ENCODE measurements at places on chromosomes 3 and 15.

GRCh38 chr3:33795856-33796536 lies 2.4 kb upstream of the PDCD6IP start:
- no peak for DNase-seq

DNA sequence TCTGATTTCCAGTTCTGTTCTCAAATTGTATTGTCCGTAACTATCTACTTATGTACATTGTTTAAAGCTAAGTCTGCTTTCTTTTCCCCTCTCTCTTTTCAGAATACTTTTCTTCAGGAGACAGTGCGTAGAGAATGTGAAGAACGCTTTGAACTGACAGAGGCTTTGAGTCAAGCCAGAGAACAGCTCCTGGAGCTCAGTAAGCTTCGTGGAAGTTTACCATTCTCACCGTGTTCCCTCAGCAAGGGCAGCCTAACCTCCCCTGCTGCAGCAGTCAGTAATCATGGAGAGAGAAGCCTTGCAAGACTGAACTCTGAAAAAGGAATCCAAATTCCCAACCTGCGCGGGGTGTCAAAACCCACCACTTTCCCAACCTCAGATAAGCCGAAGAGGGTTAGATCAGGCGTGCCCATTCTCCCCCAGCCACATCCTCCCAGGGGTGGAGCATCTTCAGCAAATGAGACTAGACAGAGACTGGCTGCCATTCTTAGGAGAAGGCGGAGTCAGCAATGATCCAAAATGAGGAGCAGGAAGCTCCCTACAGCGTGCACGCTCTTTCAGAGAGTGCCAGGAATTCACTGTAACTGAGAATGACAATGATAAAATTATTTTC lies 114.6 kb downstream of the CCNL1 start:
- no peak for DNase-seq

DNA sequence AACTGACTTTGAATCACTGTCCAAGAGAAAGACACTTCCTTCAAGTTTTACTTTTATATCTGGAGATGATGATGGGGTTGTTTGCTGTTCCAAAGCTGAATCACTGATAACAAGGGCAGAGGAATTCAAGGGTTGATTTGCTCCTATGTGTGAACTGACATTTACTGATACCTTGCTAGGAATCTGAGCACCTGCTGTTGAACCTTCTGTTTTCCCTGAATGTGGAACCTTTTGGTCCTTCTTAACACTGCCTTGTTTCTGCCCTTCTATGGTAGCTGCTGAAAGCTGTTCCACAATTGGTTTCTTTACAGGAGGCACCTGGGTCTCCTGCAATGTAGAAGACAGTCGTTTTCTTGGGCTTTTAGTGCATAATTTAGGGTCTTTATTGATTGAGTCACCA lies 102.0 kb upstream of the NEDD4 start:
- DNase-seq: no peak

DNA sequence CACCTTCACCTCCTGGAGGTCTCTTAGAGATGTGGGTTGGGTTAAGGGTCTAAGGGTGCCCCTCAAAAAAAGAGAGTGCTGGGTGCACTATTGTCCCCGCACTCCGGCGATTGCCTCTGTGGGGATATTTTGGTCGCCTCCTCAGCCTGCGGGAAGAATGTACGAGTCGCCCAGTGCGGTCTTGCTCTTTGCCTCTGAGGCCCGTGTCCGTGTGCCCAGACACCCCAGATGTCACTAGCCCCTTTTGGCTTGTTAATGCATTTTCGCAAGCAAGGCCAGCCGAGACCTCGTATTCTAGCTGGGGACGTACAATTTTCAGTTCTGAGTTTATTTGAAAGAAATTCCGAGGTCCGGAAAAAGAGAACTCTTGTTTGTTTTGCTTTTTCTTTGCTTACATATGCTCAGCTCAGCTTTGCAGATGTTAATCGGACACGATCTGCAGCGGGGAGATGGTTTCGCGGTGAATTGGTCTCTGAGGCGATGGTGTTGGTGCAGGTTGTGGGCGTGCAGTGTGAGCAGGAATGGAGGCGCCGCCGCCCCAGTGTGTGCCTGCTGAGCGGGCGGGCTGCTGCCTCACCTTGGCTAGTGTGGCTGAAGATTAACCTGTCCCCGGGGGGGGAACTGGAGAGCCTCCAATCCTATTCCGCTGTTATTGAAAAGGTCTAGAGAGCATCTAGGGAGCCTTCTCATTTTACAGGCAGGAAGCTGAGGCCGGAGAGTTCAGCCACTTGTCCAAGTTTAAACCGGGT lies 1.4 kb downstream of the ST6GAL1 start:
- peak; percentile 36 for DNase-seq

- no peak for DNase-seq
Observed at GRCh38 chr3:27840807-27841594, 118.9 kb upstream of the EOMES start.

DNA sequence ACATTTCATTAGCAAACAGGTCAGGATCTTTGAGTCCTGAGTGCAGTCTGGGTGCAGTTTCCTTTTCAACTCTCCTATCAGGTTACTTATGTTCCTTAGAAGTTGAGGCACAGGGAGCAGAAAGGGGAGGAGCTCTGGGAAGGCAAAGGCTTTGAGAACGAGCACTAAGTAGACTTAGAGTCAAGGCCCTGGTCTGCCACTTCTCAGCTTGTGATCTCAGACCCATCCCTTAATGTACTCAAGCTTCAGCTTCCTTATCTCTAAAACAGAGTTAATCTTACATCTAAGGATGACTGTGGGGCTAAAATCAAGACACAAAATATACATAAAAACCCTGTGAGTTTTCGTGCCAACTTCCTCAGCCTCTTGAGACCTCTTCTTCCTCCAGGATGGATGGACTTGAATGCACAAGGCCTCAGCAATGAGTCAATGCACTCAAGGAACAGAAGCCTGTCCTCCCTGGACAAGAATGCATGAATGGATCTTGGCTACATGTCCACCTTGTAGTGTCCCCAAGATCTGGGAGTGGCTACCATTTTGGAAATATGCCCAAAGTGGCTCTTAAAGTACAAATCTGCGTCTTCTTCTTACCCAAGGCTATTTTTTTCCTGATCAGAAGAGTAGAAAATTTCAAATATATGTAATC lies 105.1 kb downstream of the WDR76 start:
- DNase-seq: no peak

GRCh38 chr3:142844339-142844977 lies 44.4 kb downstream of the PCOLCE2 start:
- DNase-seq: peak; percentile 51

- no peak for DNase-seq
Observed at GRCh38 chr15:76793162-76793561, 112.0 kb downstream of the SCAPER start.

- no peak for DNase-seq
Observed at GRCh38 chr3:96677156-96677555, 137.2 kb upstream of the EPHA6 start.

DNA sequence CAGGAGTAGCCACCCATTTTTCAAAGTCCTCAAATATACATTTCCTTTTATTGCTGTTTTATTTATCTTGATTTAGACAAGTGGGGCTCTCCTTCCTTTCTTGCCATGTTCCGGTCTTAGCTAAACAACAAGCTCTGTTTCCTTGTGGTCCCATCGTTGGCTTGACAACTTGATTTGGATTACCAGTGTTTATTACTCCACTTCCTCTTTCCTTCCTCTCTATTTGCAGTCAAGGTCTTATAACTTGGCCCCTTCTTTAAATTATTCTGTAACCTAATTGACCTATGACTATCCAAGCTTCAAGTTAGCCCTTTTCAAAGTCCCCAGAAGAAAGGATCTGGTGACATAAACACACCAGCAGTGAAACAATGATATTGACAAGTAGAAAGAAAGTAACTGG lies 130.6 kb upstream of the STT3B start:
- DNase-seq: no peak

- DNase-seq: no peak
Observed at GRCh38 chr3:172946061-172946460, 195.0 kb downstream of the SPATA16 start.
